ENCODE measurements at places on chromosomes 5 and 9.

DNA sequence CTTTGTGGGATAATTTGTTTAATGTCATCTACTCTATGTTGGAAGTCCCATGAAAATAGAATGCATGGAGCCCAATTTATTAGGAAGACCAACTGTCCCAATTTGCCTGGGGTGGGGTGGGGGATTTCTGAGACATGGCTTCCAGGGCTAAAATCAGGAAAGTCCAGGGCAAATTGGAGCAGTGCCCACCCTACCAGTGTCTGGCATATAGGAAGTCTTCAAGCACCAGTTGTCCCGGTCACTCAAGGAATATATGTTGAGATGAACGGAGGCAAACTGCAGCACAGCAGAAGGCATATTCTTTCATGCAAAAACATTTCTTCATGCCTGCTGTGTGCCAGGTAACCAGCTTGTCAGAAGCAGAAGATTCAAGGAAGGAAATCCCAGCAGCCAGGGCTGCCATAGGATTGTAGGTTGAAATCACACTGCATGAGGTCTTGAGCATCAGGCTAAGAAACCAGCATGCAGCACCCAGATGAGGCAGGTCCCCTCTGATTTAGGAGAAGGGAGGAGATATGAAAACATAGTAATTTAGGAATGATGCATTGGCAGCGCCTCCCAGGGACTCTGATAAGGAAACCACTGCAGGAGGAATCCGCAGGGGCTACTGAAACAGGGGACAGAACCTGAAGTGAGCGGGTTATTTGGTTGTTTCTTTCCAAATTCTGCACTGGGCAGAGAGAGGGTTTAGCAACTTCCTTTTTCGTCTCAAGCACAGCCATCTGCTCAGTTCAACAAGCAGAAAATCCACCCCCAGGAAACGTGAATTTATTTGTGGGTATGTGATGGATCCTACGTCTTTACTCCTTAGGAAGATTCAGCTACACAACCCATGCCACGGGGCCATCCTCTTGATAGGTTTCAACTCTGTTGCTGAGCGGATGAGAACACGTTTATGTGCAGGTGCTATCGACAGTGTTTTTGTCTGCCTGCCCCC, 112.6 kb upstream of the CPEB4 start:
- DNase-seq: no peak

- DNase-seq: no peak
These were observed 91.8 kb upstream of the ACO1 start for GRCh38 chr9:32292611-32293010.

DNA sequence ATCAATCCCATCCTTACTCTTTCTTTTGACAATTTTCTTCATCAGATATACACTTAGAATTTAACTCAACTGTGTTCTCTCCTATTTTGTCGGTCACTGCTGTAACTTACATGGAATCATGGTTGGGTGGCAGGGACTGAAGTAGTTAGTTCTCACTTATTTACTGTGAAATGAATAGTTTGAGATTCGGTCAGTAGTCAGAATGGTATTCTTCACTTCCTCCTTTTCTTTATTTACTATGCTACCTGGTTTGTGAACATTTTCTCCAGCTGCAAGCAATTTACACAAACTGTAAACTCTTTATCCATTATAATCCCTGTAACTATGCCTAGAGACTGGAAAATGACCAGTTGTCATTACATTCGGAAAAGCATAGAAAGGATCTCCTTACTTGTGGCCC, 41.5 kb upstream of the GDNF start:
- no peak for DNase-seq

GRCh38 chr5:9329125-9329524, 216.8 kb downstream of the SEMA5A start:
- no peak for DNase-seq

- DNase-seq: peak; percentile 56
These were observed 4.4 kb upstream of the ELL2 start for GRCh38 chr5:95966005-95966404.

- peak; percentile 91 for DNase-seq
These were observed 389.7 kb downstream of the TAF11L14 start for GRCh38 chr5:18023986-18024385.

DNA sequence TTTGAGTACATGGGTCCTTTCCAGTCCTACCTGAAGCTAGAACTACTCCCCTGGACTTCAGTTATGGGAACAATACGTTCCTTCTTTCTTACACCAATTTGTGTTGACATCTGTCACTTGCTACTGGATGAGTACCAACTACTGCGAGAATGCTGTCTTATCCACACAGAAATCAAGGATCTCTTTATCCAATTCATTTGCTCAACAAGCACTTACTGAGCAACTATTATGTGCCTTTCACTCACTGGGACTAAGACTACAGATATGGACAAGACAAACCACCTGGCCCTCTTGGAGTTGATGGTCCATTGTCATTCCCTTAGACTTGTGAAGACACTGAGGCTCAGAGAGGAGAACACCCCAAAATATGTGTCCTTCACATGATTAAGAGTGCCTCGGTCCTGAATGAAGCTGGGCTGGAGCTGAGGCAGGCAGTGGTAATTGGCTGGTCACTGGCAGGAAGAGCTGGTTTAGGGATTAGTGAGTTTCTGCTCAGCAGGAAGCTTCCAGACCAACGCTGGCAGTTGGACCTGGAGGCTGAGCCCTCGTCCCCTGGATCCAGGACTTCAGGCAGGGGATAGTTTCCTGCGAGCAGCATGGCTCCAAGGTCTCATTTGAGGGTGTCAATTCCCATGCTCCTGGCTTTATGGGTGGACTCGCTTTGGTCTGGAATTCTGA, 8.4 kb upstream of the ARSI start:
- DNase-seq: no peak

DNA sequence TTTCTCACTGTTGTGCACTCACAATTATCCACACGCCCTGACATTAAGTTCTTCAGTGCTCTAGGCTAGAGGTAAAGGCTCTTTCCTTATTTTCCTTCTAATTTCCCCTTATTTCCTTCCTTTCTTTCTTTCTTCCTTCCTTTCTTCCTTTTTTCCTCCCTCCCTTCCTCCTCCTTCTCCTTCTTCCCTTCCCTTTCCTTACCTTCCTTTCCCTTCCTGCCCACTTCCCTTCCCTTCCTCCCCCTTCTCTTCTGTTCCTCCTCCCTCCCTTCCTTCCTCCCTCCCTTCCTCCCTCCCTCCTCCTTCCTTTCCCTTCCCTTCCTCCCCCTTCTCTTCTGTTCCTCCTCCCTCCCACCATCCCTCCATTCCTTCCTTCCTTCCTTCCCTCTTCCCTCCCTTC, 317.0 kb upstream of the IRX1 start:
- DNase-seq: no peak

DNA sequence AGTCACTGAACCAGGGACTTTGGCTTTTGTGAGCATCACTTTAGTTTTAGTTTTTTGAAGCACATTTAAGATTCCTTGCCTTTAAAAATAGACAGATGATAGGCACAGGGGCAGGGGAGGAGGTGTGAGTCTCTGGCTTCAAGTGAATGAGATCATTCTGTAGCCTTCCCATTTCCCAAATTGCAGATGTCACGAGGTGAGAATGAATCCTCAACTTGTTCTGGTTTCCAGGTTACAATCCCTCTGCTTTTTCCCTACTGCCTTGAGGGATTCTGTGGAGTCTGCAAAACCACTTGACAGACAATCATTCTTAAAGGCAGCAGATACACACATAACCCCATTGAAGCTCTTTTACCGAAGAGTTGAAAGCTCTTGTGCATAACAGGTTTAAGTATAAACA, 332.4 kb downstream of the DMAC1 start:
- no peak for DNase-seq

- no peak for DNase-seq
These were observed 19.0 kb downstream of the ACTL7B start for GRCh38 chr9:108836781-108837180.

- no peak for DNase-seq
These were observed 40.2 kb downstream of the MRPL36 start for GRCh38 chr5:1759378-1759970.

DNA sequence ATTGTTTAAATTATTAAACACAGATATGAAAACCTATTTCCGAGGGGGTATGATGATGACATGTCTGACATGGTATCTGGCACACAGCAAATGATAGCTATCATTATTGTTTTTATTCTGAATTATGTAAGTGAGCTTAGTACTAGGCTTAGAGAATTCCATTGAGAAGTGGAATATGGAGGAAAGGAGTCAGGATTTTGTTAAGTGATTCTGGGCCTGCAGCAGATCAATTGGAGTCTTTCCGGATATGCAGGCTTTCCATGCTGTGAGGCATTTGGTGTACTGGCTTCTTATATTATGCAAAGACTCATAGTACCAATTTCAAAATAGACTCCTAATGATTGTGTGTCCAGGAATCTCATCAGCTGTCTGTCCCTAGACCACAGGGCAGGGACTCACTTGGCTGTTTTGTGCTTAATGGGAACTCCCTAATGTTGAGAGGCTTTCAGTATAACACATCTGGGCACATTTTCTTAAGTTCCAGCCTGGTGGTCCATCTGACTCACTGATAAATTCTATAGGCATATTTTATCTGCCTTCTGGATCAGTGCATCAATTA, 180.0 kb upstream of the KLF9 start:
- DNase-seq: no peak

DNA sequence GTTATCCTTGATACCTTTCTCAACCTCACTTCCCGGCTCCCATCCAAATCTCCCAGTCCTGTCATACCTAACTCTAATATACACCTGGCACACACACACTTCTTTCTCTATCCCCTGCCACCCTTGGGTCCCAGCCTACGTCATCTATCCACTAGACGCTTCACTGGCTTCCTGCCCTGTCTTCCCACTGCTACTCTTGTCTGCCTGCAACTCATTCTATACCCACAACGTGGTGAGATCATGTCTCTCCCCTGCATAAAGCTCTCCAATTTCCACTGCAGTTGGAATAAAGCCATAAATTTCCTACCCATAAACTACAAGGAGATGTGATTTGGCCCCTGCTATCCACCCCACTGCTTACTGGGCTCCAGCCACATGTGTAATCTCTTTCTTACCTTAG, 93.5 kb downstream of the JMY start:
- no peak for DNase-seq

DNA sequence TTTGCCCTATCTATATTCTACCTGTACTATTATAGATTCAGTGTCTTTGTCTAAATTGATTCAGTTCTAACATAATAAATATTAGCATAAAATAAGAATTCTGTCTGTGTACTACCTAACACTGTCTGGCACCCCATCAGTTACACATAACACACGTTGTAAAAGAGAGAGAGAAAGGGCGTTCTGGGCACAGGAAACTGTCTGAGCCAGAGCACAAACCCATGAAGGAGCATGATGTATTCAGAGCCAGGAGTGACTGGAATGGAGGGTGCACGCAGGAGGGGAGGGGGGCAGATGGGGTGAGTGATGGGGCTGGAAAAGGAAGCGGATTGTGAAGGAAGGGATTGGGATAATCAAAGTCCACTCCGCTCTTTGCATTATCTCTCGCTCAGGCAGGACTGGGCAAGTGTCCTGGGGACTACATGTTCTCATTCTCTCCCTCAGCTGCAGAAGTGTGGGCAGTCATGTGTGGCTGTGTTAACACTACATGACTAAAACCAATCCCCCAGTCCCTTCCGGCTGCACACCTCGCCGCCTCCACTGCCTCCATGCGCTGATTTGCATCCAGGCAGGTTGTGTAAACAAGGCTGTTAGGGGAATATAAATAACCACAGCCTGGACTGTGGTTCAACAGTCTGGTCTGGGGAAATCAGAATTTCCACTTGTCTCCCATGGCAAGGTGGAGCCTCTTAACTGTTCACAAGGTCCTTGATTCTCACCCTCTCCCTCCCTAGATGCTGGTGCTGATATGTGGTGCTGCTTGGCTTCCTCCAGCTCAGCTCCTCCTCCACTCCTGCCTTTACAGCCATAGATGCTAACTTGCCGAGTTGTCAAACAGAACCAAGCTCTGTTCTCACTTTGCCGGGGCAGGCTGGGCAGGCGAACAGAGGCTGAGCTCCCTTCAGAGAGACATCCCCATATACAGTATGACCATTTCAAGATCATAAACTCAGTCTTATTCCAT, 367.5 kb upstream of the BRINP1 start:
- DNase-seq: peak; percentile 18

DNA sequence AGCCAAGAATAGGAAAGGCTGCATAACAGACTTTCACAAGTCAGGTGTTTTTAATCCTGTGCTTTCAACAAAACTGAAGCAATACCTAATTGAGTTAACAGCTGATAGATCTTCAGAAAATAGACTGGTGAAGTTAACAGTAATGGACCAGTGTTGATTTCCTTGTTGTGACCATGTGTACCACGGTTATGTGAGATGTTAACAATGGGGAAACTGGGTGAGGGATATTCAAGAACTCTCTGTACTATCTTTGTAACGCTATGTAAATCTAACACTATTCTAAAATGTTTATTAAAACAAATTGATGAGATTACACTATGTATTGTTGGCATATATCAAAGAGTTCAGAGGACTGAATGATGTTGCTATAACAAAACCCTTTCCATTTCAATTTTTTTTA, 36.9 kb downstream of the MACROH2A1 start:
- no peak for DNase-seq

DNA sequence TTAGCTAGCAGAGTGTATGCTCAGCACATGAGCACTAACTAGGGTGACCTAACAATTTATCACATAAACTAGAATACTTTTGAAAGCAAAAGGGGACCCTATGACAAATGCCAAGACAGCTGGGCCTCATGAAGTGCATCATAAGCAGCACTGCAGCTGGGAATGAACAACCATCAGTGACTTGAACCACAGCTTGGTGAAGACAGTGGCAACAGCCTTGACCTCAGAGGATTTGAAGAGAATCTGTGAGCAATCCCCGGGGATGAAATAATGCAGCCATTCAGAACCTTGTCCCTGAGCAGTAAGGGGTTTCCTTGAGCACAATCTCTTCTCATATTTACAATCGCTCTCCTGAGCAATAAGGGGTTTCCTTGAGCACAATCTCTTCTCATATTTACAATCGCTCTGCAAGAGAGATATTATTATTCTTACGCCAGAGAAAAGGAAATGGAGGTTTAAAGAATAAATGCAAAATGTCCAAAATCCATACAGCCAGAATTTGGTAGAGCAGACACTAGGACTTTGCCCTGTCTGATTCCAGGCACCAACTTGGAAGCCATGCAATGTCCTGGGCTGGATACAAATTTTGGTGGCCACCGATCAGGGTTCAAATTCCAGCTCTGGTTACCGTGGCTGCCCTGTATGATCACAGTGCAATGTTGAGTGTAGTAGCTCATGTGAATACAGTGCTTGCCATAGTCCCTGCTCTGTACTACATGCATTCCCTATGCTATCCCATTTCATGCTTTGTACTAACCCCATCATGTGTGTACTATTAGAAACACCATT, 846 bp upstream of the NSG2 start:
- DNase-seq: no peak

DNA sequence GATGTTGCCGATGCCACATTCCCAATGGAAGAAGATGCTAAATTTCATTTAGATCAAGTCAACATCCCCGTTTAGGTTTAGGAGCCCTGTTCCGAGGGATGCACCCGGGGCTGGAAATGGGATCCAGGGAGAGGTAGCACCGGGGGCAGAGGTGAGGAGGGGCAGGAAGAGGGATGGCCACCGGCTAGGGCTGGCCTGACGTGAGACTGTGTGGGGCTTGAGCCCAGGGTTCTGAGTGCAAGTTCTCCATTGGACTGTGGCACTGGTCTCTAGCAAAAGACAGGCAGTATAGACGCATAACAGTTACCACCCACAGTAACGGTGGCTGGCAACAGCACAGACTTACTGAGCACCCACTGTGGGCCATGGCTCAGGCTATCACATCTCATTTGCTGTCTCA, 209.0 kb upstream of the MVB12B start:
- no peak for DNase-seq
